B cell (primary cell): ENCODE measurements at places on chromosomes 5 and 9. TPM values are rescaled to one million over a fixed set of nuclear protein-coding genes. Genes with fewer than 3 reads are reported as not detected.

DNA sequence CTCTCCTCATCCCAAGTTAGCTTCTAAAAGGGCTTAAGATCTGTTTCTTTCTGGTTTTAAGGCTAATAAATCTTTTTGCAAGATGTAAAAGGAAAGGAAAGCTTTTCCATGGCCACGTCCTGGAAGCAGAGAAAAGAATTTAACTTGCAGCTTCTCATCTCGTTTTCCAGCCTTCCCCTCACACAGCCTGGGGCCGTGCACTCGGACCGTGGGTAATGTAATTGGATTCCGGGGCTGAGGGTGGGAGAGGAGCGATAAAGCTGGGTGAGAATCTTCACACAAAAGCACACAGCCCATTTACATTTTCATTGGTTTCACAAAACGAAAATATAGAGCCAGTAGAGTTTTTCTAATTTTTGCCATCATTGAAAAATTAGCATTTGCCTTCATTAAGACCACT, 91.2 kb downstream of the IRX2 start:
- H3K4me1 ChIP-seq, result no peaks in the 10 kb centered on the region
- no peak overlapping the region for H3K27ac ChIP-seq
- H3K4me3 ChIP-seq, result no peak overlapping the region
- DNase-seq, result no peak
- H3K27me3 ChIP-seq, result no peaks in the 10 kb centered on the region

AK1 gene
- total RNA-seq, result 31.8 and 35.0 TPM in 2 replicates

GRCh38 chr5:153212471-153212870, 278.0 kb upstream of the GRIA1 start:
- H3K4me3 ChIP-seq, result no peak overlapping the region
- H3K36me3 ChIP-seq, result no peaks in the 10 kb centered on the region
- DNase-seq, result no peak

LCN1 gene
- not detected in 2 replicates for total RNA-seq

FOXD4L5 gene
- total RNA-seq, result 0.79 and 1.0 TPM in 2 replicates

DNA sequence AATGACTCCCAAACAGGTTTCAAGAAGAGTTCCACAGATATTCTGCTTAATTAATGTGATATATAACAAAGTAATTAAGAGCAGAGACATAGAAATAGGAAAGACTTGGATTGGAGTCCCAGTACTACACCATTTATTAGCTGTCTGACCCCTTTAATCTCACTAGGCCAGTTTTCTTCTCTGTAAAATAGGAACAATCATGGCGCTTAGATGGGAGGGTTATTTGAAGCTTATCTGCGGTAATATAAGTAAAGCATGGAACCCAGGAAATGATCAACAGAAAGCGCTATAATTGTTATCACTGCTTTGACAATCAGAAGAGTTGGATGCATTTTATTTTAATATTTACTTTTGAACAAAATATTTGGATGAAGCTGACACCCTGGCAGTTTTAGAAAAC, 71.3 kb upstream of the IFNE start:
- no peak overlapping the region for H3K4me3 ChIP-seq
- H3K4me1 ChIP-seq, result peaks cover under 1% of the 10 kb centered on the region
- DNase-seq, result no peak
- H3K36me3 ChIP-seq, result no peaks in the 10 kb centered on the region
- no peak overlapping the region for H3K27ac ChIP-seq
- H3K27me3 ChIP-seq, result peaks cover 5% of the 10 kb centered on the region

- no peak overlapping the region for H3K4me3 ChIP-seq
- DNase-seq, result no peak
- H3K27me3 ChIP-seq, result no peaks in the 10 kb centered on the region
- no peaks in the 10 kb centered on the region for H3K4me1 ChIP-seq
Observed at GRCh38 chr5:1983401-1983800, 100.7 kb upstream of the IRX4 start.

ZBED3 gene
- total RNA-seq, result 1.2 and 1.6 TPM in 2 replicates

DNA sequence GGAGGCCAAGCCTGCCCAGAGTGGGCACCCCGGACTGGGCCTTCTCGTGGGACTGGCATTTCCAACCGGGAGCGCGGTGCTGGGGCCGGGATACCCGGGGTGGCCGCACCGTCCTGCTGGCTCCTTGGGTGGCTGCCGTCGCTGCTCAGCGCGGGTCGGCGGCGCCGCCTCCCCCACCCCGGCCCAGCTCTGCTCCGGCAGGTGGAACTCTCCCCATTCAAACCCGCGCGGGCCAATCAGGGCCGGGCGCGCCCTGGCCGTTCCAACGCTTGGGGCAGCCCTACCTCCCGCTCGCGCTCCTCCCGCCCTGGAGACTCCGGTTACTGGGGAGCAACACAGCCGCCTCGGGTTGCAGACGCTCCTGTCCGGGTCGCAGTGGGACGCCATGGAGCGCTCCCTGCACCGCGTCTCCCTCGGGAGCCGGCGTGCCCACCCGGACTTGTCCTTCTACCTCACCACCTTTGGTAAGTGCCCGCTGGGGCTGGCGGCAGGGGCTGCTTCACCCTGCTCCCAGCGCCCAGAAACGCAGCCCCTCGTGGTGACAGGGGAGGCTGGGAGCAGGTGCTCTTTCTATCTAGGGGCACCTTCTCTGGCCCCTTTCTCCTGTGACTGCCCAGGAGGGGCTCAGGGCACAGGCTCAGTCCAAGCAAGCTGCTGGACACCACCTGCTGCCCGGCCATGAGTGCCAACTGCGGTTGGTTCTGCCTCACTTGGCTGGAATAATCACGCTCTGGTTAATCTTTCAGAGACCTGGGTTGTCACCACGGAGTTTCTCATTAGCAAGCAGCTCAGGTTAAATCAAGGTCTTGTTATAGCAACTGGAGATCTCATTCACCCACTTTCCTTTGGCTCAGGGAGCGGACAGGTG, at the start of gene RGS3:
TSS of gene RGS3 (plus strand) at position 310 of the 868 bp plus-strand sequence. CDS start at position 386, 76 bp downstream.
- no peaks in the 10 kb centered on the region for H3K27me3 ChIP-seq
- H3K4me3 ChIP-seq, result no peak within 1 kb of the TSS
- DNase-seq, result no peak

DNA sequence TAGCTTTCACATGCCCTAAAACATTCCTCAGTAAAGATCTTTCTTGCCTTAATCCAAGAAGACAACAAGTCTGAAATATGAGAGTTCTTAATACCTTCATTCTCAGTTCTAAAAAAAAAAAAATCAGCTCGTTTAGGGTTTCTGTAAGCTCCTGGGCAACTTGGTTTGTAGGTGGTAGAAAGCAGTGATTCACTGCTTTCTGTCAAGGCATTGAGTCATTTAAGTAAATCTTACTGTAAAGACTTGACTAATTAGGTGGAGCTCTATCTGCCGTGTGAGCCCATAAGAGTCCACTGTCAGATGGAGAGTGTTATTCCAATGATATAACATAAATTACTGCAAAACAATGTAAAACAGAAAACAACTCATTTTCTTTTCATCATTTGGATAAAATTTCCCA, 56.1 kb upstream of the MAST4 start:
- DNase-seq, result no peak
- peaks cover 9% of the 10 kb centered on the region for H3K4me1 ChIP-seq
- H3K4me3 ChIP-seq, result no peak overlapping the region
- H3K36me3 ChIP-seq, result no peaks in the 10 kb centered on the region
- H3K27me3 ChIP-seq, result no peaks in the 10 kb centered on the region
- H3K27ac ChIP-seq, result no peak overlapping the region
